ENCODE measurements at places on chromosomes 5 and 9.

DNA sequence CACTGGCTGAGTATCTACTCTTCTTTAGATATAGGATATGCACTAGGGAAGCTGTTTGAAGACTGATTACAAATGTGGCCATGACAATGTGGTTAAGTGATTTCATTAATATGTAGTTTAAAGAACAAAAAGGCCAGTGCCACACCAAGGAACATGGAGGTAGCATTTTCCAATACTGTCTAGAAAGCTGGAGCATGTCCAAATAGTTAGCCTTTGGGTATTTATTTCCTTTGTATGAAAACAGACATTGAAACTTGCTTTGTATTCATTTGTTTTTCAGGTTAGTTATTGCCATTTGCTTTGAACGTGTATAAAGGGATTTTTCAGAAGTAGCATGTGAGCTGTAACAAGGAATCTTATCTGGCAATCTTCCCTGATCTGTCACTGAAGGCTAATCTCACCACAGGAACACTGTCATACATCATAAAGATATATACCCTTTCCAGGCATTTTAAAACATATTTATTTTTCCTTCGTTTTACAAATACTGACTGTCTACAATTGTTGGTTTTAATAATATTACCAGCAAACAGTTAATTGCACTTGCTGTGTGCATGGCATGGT is 93.4 kb downstream of the PLPPR1 start:
- DNase-seq, result no peak

- DNase-seq, result no peak
Observed at GRCh38 chr9:13939701-13940490, 374.0 kb downstream of the NFIB start.

DNA sequence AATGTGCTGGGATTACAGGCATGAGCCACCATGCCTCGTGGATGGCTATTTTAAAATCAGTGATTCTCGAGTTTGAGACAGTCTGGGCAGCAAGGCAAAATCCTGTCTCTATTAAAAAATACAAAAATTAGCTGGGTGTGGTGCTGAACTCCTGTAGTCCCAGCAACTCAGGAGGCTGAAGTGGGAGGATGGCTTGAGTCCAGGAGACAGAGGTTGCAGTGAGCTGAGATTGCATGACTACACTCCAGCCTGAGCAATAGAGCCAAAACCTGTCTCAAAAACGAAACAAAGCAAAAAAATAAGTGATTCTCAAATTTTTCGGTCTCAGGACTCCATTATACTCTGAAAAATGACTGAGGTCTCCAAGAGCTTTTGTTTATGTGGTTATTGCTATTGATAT is 47.9 kb upstream of the HSPA9 start:
- DNase-seq, result no peak

- DNase-seq, result peak; percentile 47
Observed at GRCh38 chr5:81749561-81750307, 1.2 kb downstream of the SSBP2 start.

- DNase-seq, result no peak
Observed at GRCh38 chr9:4375424-4376200, 75.7 kb upstream of the GLIS3 start.

DNA sequence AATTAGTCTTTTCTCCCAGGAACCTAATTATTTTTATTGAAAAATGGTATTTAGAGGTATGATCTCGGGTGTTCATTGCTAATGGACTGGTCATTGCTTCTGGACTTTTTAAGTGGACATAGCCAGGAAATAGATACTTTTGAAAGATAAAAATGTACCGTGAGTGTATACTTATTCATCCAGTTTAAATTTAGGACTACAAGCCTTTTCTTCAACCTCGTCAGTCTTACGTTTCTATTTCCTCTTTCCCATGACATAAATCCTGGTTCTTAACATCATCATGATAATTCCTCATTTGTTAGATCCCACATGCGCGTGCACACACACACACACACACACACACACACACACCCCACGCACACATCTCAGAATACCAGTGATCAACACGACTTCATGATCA is 15.1 kb downstream of the PDE8B start:
- DNase-seq, result no peak

- DNase-seq, result no peak
Observed at GRCh38 chr9:25636026-25636425, 42.2 kb downstream of the TUSC1 start.

DNA sequence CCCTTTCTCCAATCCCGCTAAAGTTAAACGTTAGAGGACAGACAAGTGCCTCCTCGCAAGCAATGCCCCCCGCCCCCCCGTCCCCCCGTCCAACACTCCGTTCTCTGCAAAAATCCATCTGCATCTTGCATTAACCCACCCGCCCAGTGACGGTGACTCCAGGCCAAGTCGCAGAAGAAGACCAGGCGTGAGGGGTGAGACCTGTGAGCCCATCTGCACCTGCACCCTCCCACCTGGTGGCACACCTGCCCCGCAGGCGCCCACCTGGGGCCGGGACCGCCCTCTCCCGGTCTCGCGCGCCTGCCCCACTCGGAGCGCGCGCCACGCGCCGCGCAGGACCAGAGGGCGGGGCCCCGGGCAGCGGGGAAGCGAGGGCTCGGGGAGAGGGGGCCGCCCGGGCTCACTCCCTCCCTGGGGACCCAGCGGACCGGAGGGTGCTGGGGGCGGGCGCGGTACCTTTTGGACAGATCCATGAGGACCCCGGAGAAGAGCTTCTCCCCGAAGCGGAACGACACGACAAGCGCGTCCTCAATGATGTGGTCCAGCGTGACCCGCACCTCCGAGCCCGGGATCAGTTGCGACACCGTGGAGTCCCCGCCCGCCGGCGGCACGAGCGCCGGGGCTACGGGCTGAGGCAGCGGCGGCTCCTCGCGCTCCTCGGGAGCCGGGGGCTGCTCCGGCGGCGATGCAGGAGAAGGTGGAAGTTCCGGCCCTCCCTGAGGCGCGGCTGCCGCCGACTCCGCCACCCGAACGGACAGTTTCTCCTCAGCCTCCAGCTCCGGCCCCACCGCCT is 705 bp downstream of the PWWP2A start:
- peak; percentile 55 for DNase-seq

GRCh38 chr5:165227515-165227914 is 1722.1 kb downstream of the MAT2B start:
- DNase-seq, result no peak

DNA sequence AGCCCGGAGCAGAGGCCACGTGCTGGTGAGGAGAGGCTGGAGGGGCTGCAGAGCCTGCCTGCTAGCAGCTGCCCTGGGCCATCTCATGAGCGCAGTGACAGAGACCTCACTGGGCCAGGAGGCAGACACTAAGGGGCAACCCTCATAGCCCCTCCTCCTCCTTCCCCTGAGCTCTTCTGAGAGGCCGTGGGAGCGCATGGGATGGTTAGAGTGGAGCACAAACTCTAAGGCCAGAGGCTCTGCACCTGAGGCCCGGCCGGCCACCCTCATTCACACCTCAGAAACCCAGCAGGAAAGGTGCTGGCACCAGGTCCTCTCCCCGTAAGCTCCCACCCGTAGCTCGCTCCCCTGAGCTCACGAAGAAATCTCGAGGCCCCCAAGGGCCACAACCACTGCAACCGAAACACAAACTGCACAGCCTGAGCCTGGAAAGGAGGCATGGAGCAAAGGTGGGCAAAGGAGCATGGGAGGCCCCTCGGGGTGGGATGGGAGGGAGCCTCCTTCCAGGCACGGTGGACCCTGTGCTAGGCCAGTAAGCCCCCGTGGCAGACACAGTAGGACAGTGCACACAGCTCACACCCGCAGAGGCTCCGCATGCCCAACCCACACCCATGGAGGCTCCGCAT is 17.7 kb downstream of the CAMSAP1 start:
- DNase-seq, result no peak

GRCh38 chr9:37953775-37954437 is 50.0 kb upstream of the SLC25A51 start:
- peak; percentile 41 for DNase-seq

GRCh38 chr9:78316166-78316892 is 19.4 kb downstream of the PSAT1 start:
- no peak for DNase-seq

DNA sequence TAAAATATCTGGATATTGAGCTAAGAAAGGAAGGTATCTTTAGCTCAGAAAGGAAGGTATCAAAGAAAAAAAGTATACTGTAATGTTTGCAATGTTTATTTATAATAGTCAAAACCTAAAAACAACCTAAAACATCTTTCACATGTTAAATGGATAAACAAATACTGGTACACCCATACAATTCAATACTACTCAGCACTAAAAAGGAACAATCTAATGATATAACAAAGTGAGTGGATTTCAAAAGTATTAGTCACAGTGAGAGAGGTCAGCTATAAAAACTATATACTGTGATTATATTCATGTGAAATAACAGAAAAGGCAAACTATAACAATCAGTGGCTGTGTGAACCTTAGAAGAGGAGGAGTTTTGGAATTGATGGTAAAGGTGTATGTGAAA is 455.0 kb upstream of the FTMT start:
- DNase-seq, result no peak

DNA sequence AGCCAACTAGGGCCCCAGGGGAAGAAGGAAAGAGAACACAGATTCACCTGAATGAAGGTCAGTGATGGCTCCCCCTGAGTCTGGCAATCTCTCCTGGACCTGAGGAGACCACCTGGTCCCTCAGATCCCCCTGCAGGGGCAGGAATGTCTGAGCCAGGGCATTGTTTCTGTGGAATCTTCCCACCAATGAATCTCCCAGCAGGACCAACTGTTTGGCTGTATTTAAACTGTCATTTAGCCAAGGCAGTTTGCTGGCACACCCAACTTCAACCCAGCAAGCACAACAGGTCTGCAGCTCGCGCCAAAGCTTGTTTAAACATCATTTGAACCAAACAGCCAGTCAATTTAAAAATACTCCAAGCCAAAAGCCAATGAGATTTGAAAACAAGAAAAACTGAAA is 92.6 kb downstream of the SH3TC2 start:
- no peak for DNase-seq

DNA sequence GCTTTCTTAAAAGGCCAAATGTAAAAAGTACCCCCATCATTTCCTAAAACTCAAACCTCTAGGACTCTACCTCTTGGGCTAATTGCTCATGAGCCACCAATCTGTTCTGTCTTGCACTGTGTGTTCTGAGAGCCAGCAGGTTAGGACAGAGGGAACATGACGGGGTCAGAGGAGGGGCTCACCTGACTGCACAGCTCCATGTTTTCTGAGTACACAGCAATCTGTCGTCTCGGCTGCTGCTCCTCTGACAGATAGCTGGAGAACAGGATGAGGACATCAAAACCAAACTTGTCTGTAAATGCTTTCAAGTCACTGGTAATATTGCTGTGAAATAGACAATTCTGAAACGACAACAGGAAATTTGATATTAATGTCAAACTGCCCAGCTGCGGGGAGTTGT is 50.9 kb upstream of the PCA3 start:
- DNase-seq, result no peak

DNA sequence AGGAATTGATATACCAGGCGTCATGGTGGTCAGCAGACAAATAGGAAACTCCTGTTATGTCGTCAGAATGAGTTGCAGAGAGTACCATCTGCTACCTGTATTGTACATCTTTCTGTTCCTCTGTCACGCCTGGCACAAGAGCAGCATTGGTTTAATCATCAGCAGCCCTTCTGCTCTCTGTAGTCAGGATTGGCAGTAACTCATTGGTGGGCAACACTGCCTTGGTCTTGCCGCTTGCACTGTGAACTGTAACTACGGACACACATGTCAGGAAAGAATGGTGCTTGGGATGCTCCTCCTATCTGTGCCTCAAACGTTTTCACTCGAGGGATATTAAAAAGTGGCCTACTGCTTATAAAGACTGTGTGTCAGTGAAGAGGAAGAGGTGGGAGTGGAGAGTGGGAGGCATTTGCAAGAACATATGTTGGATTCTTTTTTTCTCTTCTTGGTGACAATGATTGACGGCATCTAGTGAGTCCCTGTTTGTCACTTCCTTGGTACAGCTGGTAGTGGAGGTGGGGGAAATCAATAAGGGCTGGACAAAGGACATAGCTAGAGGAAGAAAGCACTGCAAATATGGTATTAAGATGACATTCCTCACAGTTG is 76.6 kb downstream of the F2RL2 start:
- no peak for DNase-seq

GRCh38 chr5:31770998-31771397 is 132.1 kb downstream of the PDZD2 start:
- no peak for DNase-seq

DNA sequence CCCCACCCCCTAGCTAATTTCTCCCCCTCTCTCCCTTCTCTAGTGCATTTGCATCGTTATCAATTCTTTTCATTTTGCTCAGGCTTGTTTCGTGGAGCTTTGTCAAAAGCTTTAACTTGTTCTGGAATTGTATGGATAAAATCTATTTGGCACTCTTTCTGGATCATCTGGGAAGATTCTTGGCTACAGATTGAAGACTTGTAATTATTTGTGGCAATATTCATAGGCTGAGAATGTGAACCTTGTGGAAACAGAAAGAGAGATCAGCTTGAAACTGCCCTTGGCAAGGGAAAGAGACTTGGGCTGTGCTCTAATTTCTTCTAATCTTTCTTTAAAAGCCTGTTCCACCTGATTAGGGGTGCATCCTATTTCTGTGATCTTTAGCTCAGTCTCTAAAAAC is 340.6 kb upstream of the DAB2 start:
- no peak for DNase-seq

DNA sequence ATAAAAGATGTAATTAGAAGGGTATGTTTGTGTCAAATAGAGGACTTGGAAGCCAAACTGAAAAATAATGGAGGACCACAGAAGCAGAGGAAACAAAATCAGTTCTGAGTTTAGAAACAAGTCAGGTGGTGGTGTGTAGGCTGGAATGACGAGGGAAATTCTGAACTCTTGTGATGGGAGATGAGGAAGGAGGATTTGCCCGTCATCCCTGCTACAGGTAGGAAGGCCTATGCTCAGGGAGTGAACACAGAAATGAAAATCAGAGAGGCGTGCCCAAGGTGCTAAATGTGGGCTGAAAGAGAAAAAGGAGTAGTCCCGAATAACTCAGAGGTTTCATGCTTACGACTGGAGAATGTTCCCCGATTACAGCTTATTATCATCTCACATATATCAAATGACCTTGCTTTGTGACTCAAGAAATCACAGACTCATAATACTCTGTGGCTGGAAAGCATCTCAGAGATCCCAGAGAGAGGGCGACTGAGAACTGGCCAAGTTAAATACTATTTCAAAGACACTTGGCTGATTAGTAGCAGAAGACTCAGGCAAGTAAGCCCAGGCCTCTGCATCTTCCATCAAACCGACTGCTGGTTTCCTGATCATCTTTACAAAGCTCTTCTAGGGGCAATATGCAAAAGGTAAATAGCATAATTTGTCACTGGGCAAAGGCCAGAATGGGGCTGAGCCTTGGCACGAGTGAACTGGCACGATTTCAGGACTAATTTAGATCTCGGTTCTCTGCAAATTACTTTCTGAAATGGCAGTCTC is 126.0 kb downstream of the SUSD1 start:
- no peak for DNase-seq

GRCh38 chr5:84825606-84826005 is 440.9 kb upstream of the EDIL3 start:
- no peak for DNase-seq

DNA sequence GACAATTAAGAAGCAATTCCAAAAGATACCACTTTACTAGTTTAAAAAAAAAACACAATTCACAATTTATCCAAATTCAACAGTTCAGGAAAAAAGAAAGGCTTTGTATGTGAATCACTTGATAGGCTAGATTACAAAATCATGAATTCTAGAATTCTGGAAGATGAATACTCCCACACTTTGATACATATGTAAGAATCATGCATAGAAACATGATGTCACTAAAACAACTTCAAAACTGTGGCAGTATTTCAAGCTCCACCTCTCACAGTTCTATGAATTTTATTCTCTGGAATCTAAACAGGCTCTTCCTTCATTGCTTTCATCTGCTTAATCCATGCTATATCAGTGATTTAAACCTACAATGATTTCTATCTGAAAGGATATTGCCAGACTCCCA is 51.0 kb downstream of the GNAQ start:
- no peak for DNase-seq

GRCh38 chr9:109922617-109923470 is 142.8 kb downstream of the PALM2AKAP2 start:
- no peak for DNase-seq
